ENCODE measurements at places on chromosomes 11 and 22. TPM values are rescaled to one million over a fixed set of nuclear protein-coding genes. Genes with fewer than 3 reads are reported as not detected.
A peak's percentile ranks its signal among the peaks of the same experiment; 100 is the strongest.

- no peaks in the 10 kb centered on the region for H3K27me3 ChIP-seq
- H3K4me1 ChIP-seq = no peaks in the 10 kb centered on the region
- H3K4me3 ChIP-seq = no peak overlapping the region
- DNase-seq = peak; percentile 75
Measured at GRCh38 chr22:26364066-26365015, 64.7 kb upstream of the ASPHD2 start.

GRCh38 chr11:109109150-109109549, 312.8 kb upstream of the C11orf87 start:
- H3K27me3 ChIP-seq = no peaks in the 10 kb centered on the region
- H3K4me1 ChIP-seq = peaks cover 5% of the 10 kb centered on the region
- no peak overlapping the region for H3K27ac ChIP-seq
- H3K36me3 ChIP-seq = no peaks in the 10 kb centered on the region

GRCh38 chr22:47160141-47160541, 397.7 kb downstream of the TBC1D22A start:
- H3K27me3 ChIP-seq = no peaks in the 10 kb centered on the region
- H3K4me3 ChIP-seq = no peak overlapping the region
- DNase-seq = no peak
- H3K27ac ChIP-seq = no peak overlapping the region

DNA sequence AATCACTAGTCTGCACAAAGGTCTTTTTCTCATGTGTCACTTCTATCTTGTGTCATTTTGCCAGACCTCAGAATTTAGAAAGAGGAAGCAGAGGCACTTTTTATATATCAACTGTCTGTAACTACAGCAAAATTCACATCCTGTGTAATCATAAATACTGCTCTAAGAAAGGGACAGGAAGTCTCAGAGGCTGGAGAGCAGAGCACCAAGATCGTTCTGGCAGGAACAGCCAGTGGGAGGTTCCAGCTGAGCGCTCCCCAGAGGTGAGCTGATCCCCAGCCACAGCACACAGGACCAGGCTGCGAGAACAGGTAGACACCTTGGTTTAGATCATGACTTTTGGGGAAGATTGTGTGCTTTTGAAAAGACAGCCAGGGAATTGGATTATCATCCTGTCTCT, at the start of gene MS4A7:
Gene MS4A7, plus strand, starts transcription at position 179 of the 400 bp plus-strand sequence. CDS start 4,610 bp downstream, outside the sequence.
- H3K36me3 ChIP-seq = no peaks in the 10 kb centered on the region
- H3K4me1 ChIP-seq = no peaks in the 10 kb centered on the region
- H3K27ac ChIP-seq = no peak within 1 kb of the TSS
- H3K4me3 ChIP-seq = no peak within 1 kb of the TSS
- DNase-seq = no peak

The LARGE1 gene
- total RNA-seq = 23.2 TPM

The TRPC6 gene
- total RNA-seq = not detected

The KIRREL3 gene
- 0.08 TPM for total RNA-seq

The SLC6A5 gene
- total RNA-seq = not detected

Data from SJCRH30 (cell line).